ENCODE measurements at places on chromosomes 16 and 17.

- DNase-seq = no peak
Measured at GRCh38 chr16:86826941-86827340, 248.6 kb downstream of the FOXL1 start.

- no peak for DNase-seq
Measured at GRCh38 chr16:80543162-80543561, 2.4 kb downstream of the DYNLRB2 start.

DNA sequence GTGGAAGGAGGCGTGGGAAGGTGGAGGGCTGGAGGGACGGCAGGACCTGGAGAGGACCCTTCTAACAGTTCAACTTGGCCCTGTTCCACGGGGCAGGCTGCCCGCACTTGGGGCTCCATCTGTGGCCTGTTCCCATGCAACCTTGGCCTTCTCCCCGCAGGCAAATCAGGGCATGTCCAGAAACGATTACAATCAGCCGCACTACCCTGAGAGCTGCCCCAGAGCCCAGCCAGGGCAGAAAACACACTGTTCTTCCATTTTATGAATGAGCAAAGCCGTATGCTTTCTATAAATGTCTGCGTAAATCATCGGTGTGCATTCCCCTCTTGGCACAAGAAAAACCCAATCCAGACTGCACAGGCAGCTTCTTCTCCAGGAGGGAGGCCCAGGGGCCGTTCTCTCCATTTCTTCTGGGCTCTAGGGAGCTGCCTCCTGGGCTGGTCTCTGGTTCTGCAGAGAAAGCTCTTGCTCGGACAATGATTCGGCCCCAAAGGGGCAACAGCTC lies 228.7 kb downstream of the SOX9 start:
- DNase-seq = no peak

DNA sequence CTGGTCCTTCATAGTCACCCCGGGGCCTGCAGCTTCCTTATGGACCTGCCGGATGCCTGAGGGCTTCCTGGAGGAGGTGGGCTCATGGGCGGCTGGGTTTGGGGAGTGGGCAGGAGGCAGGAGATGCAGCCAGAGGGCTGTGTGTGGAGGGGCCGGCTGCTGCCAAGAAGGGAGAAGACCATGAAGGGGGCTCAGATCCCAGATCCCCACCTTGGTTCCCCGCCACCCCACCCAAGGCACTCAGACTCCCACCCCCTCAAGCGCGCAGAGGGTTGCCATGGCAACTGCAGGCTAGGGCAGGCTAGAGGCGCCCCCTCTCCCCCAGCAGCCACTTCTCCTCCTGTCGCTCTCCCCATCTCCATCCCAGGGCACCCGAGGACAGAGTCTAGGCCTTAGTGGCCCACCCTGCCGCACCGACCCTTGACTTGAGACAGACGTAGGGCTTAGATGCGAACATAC lies 104.5 kb downstream of the CRLF3 start:
- DNase-seq = no peak

DNA sequence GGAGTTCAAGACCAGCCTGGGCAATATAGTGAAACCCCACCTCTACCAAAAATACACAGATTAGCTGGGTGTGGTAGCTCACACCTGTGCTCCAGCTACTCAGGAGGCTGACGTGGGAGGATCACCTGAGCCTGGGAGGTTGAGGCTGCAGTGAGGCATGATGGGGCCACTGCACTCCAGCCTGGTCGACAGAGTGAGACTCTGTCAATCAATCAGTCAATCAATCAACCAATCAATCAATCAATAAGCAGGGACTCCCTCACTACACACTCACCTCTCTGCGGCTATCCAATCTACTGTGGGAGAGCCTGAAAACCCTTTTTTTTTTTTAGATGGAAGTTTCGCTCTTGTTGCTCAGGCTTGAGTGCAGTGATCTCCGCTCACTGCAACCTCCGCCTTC lies 31.6 kb downstream of the CPSF4L start:
- DNase-seq = no peak

- no peak for DNase-seq
Measured at GRCh38 chr16:2425008-2425518, 4.2 kb upstream of the CCNF start.

- no peak for DNase-seq
Measured at GRCh38 chr16:85655216-85656129, 33.3 kb downstream of the GINS2 start.

- no peak for DNase-seq
Measured at GRCh38 chr17:49703557-49704277, 4.0 kb downstream of the SLC35B1 start.

GRCh38 chr17:74454197-74455024 lies 12.0 kb upstream of the CD300A start:
- no peak for DNase-seq

GRCh38 chr16:85036236-85037049 lies 8.8 kb downstream of the KIAA0513 start:
- DNase-seq = no peak

DNA sequence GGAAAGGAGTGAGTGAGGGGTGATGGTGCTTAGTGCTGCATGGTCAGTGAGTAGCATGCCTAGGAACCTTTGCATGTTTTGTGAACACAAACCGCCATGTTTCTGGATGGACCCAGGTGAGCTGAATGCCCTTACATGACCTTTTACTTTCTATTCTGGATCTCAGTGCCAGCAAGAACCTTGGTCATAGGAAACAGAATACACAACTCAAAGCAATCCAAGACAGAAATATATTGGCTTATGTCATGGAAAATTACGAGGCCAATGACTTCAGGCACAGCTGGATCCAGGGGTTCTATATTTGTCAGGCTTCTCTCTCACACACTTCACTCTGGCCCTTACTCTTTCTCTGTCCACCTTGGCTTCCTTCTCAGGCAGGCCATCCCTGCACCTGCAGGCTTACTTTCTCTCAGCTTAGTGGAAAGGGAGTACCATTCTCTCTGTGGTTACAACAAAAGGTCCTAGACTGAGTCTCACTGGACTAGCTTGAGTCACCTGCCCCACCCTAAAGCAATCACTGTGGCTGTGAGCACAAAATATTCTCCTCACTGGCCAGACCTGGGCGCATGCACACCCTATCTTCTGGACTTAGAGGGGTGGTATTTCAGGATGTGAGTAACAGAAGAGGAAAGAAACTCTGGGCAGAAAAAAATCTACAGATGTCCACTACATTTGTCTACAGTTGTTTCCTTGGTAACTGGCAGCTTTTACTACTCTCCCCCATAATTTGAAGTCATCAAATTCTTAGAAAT lies 20.4 kb upstream of the CPNE2 start:
- DNase-seq = no peak

DNA sequence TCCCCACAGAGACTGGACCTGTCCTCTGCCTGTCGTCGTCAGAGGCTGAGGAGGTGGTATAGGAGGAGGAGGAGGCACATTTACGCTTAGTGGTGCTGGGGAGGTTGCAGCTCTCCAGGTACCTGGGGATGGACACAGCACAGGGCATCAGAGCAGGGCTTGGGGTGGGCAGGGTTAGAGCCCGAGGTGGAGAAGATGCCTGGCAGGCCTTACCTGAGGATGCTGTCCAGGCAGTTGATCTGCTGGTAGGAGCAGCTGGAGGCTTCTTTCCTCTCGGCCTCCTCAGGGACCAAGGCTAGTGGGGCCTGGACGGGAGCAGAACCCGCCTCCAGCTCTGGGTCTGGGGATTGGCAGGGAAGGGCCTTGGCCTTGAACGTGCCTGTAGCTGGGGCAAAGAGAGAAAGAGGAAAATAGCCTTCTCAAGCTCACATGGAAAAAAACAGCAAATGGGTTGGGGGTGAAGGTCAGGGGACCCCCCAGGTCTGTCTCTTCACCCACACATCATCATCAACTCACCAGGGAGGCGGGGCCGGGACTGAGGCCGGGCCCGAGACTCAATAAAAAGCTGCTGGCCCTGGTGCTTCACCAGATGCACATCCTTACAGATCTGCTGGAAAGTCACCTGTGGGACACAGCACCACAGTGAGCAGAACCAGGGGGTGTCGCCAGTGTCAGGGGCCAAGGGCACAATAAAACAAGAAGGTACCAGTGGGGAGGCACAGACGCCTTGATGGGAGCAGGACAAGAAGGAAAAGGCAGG lies 5.6 kb downstream of the PER1 start:
- no peak for DNase-seq

DNA sequence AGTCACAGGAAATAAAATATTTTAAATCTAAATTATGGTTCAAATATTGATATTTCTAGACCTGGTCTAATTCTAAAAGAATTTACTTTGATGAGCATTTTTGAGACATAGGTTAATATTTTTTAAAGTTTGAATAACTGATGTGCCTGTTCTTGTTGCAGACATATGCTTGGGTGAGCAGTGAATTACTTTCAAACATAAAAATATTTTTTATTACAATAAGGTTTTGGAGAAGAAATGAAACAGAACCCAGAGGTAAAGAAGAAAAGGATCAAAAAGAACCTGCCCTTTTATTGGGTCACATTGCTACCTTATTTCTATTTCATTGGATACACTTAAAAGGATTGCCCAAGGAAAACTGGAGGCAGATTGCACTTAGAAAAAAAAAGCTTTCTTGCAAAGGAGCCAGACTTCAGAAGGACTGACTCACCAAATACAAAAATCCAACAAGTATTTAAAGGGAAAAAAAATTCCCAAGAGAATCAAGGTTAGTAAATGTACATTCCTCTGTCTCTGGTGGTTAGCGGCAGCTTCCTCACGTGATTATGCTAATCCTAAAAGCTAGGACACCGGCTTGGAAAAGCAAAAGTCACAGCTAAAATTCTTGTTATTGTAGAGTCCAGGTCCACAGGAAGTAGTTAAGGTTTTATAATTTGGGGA lies 18.5 kb downstream of the ENPP7 start:
- no peak for DNase-seq

- DNase-seq = no peak
Measured at GRCh38 chr16:27290562-27290961, 22.0 kb upstream of the NSMCE1 start.

All from stimulated activated CD8-positive, alpha-beta memory T cell treated with anti-CD3 and anti-CD28 coated beads, Interleukin-2, amount 100 ng/mL, for 48 hours (primary cell).